ENCODE measurements at places on chromosomes 12 and 14. TPM values are rescaled to one million over a fixed set of nuclear protein-coding genes. Genes with fewer than 3 reads are reported as not detected.

The AMN gene
- 3.0 TPM for total RNA-seq

The PLEK2 gene
- total RNA-seq = 4.2 TPM

The CISTR gene
- not detected for total RNA-seq

The SLCO1B1 gene
- total RNA-seq = 0.24 TPM

The P2RX2 gene
- 2.2 TPM for total RNA-seq

The OTX2 gene
- total RNA-seq = not detected

The PKP2 gene
- 18.9 TPM for total RNA-seq

The RBP5 gene
- total RNA-seq = 4.0 TPM

The GLIPR1L1 gene
- total RNA-seq = 1.9 TPM

The FGF23 gene
- total RNA-seq = not detected

The P2RX7 gene
- 5.6 TPM for total RNA-seq

The TMEM30B gene
- total RNA-seq = 11.4 TPM

The PARP11 gene
- 20.5 TPM for total RNA-seq

The SLC39A9 gene
- total RNA-seq = 73.3 TPM

- no peak for DNase-seq
Measured at GRCh38 chr12:114400925-114401324, 5.0 kb downstream of the TBX5 start.

DNA sequence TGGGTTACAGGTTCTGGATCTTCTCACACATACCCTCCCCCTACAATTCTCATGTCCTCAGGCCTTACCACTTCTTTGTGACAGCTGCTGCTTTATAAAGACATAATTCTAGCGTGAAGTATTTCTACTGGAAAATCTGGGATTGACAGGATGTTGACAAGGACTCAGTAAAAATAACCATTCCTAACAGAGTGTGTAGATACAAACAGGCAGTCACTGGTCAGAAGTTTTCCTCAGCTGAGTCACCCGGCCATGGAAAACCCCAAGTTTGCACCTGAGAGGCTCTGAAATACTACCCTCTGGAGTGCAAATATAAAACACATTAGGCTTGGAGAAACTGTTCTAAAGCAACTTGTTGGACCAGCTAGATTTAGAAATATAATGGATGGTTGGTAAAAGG lies 54.4 kb downstream of the SPPL3 start:
- DNase-seq = no peak

- no peak for DNase-seq
Measured at GRCh38 chr12:49703647-49704137, 3.5 kb downstream of the FMNL3 start.

- DNase-seq = peak; percentile 68
Measured at GRCh38 chr14:96038920-96039632, at the start of gene C14orf132. TSS of gene C14orf132 (plus strand) at chr14:96039362. CDS start at chr14:96039501, 139 bp downstream.

DNA sequence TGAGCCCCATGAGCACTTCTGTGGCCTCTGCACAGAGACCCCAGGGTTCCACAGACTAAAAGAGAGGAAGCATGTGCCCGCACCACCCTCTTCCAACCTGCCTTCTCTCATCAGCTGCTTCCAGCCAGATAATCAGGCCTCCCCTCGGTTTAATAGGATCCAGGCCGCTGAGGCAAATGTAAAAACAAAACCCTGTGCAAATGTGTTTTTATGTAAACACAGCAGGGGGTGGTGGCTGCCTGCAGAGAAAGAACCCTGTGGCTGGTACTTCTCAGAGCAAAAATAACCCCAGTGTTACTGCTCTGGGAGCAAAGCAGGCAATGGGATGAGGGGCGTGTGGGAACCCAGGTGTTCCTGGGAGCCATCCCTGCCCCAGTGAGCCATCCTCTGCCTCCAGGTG lies 46.2 kb downstream of the WSCD2 start:
- DNase-seq = no peak

DNA sequence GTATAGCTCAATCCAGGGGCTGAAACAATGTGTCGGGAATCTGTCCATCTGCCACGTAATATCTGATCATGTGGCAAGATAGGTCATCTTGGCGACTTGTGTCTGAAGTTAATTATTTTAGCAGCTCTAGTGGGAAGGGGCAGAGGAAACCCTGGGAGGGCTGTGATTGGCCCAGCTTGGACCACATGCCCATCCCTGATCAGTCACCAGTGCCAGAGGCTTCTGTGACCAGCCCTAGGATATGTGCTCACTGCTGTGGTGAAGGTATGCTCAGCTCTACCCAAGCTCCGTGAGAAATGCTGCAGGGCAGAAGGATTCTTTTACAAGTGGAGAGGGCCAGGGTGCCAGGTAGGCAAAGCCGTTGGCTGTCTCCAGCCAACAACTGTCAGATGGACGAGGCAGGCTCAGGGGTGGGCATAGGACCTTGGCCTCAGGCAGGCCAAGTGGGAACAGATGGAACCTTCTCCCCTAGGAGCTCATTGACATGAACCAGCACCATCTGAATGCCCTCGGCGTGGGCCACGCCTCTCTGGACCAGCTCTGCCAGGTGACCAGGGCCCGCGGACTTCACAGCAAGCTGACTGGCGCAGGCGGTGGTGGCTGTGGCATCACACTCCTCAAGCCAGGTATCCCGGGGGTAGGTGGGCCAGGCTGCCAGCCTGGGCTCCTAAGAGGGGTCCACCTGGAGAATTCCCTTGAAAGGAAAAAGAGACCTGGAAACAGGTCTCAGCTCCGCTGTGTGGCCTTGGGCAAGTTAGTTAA lies 21.1 kb downstream of the MVK start:
- no peak for DNase-seq

DNA sequence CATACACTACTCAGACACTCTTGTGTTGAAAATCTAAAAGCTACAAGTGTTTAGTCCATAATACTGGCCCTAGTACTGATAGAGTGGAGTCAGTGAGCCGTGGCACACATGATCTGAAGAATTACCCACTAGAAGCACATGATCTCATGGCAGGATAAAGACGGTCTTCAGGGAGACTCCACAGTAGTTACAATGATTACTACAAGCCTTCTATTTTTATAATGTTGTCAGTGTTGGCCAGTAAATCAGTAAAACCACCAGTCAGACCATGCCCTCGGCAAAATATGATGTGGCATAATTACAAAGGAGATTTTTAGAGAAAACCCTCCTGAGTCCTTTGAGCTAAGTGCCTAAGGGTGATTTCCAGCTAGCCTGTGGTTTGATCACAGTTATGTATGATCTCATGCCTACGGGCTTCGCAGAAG lies 114.9 kb downstream of the PDZRN4 start:
- DNase-seq = no peak

DNA sequence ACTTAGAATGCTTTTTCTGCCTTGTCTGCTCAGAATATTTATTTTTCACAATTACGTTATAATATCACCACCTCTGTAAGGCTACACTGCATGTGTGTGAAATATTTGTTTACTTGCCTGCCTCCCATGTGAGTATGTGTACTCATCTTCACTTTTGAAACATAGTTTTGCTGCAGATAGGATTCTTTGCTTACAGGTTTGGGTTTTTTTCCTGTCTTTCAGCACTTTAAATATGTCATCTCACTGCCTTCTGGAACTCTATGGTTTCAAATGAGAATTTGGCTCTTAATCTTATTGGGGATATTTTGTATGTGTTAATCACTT lies 10.9 kb downstream of the G2E3 start:
- DNase-seq = no peak

GRCh38 chr12:23222801-23223200 lies 597.8 kb downstream of the ETNK1 start:
- DNase-seq = no peak

DNA sequence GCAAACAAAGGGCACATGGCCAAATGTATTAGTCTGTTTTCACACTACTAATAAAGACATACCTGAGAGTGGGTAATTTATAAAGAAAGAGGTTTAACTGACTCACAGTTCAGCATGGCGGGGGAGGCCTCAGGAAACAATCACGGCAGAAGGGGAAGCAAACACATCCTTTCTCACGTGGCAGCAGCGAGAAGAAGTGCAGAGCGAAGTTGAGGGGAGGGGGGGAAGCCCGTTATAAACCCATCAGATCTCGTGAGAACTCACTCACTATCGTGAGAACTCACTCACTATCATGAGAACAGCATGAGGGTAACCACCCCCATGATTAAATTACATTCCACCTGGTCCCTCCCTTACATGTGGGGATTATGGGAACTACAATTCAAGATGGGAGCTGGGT lies 66.1 kb downstream of the ST8SIA1 start:
- no peak for DNase-seq

DNA sequence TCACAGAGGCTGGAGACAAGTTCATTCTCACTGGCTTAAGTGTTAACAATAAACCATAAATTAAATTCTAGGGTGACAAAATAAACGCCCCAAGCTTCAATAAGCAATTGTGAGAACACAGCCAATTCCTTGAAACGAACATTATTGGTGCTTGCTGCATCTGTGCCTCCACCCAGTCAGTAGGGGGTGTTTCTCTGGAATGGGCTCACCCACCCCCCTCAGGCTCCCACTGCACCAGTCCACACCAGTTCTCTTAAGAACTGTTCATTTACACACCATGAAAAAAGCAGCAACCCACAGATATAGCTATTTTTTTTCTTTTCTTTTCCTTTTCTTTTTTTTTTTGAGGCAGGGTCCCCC lies 34.7 kb downstream of the CDC42BPB start:
- DNase-seq = no peak

GRCh38 chr12:127150479-127150878 lies 1116.5 kb upstream of the TMEM132C start:
- DNase-seq = no peak

DNA sequence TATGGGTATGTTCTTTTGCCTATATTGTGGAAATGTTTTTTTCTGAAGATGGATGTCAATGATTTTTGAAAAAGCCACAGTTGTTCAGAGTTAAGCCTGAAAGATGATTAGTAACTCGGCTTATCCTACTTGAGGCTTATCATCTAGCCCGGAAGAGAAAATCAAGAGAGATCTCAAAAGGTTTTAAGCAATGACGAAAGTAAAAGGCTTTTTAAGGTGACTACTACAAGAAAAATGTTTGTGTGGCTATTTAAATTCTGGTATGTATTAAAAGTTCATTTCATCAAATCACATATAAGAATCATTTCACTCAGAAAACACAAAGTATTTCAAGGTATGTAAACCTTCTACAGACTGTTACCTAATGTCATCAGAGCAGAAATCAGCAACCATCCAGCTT lies 40.2 kb downstream of the HEATR5A start:
- no peak for DNase-seq

GRCh38 chr14:64878837-64879634 lies 671 bp downstream of the SPTB start:
- DNase-seq = no peak

DNA sequence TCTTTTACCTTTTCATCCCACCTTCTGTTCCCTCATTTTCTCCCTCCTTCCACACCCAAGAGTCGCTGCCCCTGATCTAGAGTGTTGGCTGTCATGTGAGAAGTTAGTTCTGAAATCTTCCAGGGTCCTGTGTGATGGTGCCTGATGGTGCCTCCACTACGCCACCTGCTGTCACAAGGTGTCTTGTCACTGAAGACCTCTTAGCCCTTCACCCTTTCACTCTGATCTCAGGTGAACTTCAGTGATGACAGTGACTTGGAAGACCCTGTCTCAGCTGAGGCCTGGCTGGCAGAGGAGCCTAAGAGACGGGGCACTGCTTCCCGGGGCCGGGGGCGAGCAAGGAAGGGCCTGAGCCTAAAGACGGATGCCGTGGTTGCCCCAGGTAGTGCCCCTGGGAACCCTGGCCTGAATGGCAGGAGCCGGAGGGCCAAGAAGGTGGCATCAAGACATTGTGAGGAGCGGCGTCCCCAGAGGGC lies 7.6 kb upstream of the PFDN5 start:
- peak; percentile 78 for DNase-seq

DNA sequence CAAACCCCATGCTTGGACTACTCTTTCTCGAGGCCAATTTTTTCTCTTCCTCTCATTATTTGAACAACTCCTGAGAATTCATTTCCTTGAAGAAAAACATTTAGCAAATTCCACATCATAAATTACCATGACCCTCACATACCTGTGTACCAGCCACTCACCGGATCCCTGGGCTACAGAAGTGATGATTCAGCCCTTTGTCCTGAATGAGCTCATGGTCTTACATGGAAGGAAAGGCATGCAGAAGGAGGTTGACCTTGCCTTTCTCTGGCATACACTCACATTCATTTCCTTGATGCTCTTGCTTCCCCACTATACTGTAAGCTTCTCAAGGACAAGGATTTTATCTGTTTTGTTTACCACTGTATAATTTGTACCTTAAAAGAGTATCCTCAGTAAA lies 191.5 kb downstream of the SLC5A8 start:
- no peak for DNase-seq

GRCh38 chr12:105485921-105486320 lies 155.4 kb downstream of the C12orf75 start:
- DNase-seq = no peak

DNA sequence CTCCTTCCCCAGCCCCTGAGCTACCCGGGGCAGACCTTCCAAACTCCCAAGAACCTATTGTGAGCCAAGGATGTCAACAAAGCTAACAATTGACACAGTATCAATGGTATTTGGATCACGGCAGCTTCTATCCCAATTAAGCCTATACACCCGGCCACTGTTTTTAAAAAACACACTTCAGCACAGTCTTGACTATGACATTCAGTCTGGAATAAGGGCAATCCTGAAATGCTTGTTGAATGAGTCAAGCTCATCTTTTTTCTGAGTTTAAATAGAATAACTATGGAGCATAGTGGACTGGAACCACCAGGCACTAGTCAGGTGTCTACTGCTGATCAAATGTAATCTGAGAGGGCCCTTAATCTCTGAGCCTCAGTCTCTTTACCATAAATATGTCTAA lies 5.7 kb downstream of the DENND5B start:
- DNase-seq = no peak

GRCh38 chr14:41349289-41349910 lies 257.3 kb upstream of the LRFN5 start:
- no peak for DNase-seq

- no peak for DNase-seq
Measured at GRCh38 chr12:79932357-79932756, 2.5 kb downstream of the PPP1R12A start.

GRCh38 chr12:111085096-111085495 lies 164.7 kb upstream of the MYL2 start:
- no peak for DNase-seq

DNA sequence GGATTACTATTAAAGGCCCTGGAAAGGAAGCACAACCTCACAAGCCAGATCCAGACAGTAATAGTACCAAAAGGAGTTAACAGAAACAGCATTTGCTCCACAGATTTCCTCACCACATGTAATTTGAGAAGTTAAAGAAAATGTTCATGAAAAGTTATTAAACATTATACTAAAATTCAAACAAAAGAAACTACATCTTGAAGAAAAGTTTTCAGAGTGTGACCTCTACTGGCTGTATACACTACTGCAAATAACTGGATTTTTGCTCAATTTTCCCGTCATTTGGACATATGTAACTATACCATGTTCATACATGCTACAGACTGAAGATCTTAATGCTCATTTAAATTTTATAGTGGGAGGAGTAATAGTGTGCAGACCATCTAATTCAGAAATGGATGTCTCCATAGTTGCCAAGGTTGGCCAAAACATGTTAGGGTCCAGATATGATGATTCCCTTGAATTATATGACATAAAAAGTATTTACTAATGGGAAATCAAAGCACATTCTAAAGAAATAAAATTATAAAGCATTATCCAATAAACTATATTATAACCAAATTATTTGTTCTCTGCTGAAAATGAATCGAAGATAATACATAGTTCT lies 5.6 kb downstream of the KRR1 start:
- no peak for DNase-seq

Data from testis (tissue), 5 donors.